ENCODE measurements at places on chromosomes 6 and 20. TPM values are rescaled to one million over a fixed set of nuclear protein-coding genes. Genes with fewer than 3 reads are reported as not detected.
A peak's percentile ranks its signal among the peaks of the same experiment; 100 is the strongest.

DNA sequence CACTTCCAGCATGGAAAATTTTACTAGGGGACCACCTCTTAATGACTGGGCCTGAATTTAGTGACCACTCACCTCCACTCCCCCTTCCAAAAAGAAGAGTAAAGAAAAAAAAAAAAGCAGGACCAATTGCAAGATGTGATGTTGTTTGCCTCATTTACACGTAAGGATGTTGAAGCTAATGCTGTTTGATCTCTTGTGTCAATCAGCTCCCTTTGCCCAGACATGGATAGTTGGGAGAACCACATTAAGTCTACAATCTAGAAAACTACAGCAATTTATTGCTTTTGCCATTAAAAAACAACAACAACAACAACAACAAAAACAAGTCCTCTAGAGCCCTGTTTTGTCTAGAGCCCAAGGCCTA, 11.0 kb upstream of the DSTN start:
- DNase-seq = no peak

DNA sequence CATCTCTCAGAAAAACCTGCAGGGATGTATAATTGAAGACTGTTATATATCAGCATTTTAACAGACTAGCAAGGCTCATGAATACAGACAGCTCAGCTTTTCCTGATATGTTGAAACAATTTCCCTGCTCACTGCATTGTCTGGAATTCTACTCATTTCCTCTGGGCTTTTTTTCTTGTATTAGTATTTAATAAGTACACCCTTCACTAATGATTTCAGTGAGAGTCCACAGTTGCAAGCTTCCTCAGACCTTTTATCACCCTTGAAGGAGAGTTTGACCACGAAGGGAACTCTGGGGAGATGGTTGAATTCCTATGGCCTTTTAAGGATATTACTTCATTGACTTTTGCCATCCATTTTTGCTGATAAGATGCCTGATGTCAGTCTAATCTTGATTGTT, 248.7 kb downstream of the ADGB start:
- no peak for DNase-seq

DNA sequence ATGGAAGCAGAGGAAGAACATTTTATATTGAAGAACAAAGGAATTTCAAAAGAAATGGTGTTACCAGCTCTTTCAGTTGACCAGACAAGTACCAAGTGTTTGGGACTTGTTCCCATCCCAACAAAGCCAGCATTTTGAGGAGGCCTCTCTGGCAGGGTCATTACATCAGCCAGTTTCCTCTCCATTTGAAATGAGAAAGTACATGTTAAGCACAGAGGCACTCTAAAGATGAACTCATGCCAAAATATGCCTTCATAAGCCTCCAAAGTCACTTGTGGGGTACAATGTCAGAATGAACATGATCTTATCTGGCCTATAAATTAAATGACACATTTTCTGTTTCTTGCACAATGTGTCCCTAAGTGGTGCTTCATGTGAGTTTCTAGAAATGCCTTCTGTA, 223.9 kb downstream of the PRL start:
- no peak for DNase-seq

DNA sequence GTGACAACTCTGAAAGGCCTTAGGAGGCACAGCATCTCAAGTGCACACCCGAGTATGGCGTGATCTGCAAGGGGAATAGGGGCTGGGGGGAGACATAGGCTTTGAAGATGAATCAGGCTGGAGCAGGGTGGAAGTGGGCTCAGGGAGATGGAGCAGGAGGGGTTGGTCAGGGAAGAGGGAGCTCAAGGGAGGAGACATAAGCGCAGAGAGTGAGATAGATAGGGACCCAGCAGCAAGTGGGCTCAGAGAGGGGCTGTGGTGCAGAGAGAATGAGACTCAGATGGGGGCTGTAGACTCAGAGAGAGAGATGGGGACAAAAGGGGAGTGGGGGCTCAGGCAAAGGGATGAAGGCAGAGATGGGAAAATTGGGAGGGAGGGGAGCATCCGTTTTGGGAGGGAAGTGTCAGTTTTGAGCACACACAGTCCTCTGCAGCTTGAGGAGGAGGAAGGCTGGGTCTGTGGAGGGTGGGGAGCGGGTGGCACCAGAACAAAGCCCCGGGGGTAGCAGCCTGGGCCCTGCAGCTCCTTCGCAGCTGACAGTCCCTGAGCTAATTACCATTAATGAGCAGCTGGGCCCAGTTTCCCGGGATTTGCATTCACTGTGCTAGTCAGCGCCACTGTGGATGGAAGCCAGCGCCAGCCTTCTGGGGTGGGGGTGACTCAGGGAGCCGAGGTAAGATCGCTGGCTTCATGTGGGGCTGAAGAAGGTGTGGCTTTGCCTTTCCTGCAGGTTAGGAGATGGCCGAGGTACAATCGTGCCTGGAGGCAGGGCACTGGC, 18.7 kb downstream of the SRXN1 start:
- no peak for DNase-seq

GRCh38 chr20:50634191-50634590, 57.2 kb downstream of the RIPOR3 start:
- no peak for DNase-seq

DNA sequence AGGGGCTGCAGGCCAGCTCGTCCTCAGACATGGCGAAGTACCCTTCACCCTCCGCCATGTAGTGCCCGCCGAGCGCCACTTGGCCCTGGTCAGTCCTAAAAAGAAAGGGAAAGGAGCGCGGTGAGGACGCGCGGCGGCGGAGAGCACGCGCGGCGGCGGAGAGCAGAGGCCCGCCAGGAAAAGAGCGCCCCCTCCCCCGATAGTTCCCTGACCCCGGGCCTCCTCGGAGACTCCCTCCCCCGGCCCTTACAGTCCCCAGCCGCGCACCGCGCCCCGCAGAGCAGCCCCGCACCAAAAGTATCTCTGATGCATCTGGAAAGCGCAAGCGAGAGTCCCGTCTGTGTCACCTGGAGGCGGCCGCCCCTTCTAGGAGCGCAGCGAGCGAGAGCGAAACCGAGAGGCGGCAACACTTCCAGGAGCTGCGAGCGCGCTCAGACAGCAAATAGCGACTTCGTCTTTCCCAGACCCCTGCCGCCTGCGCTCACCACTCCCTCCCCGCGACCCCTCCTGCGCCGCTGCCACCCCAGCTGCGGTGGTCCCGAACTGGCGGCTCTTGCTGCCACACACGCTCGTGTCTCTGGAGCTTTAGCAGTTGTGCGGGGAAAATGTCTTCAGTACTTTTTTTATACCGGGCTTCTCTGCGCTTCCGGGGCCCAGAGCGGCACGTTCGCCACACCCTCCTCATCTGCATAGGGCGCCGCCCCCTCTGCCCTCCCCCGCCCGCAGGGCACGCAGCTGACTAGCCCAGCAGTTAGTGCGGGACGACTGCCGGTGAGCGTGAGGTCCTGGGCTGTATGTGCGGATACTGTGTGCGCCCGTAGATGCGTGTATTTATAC, at the start of gene TENT5A:
TENT5A (minus strand) TSS at position 598 of the 837 bp plus-strand sequence; CDS start at position 58, 540 bp downstream.
- peak; percentile 89 for DNase-seq

DNA sequence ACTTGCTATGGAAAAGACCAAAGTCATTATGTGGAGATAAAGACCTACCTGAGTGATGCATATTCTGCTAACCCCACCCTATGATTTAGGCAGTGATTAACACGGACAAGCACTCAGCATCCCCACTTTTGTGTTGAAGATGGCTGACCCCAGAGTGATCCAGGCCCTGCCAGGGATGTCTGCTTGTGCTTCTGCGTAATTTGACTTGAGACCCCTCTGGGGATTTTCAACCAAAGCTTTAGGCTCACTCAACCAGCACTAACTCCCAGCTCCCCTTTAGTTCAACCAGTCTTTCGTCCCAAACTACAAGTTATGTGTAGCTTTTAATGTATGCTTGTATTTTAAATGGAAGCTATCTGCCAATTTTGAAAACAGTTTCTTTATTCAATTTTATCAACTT, 538.0 kb upstream of the ID4 start:
- no peak for DNase-seq

DNA sequence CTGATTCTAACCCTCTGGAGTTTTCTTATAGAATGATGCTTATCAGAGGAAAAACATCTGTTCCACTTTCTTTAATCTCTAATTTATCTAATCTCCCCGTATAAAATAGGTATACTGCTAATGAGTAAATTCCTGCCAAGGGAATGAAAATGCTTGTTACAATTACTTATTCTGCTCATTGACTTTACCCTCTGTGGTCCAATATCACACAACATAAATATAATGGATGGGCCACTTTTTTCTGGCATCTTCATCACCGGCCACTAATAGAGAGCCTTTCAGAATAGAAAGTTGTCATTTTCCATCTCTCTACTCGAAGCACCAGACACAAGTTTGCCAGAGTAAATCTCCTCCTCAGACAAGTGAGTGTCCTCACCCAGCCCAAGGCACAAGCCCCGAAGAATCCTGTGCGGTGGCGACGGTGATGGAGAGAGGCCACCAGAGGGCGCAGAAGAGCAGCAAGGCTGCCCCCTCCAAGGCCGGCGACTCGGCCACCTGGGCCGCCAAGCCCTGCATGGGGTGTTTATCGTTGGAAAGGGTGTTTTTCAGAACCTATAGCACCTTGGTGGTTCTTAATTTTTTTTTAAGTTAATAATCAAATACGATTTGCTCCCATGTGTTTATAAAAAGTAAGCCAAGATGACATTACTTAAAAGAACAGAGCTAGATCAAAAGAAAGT, 212.9 kb upstream of the ARID1B start:
- DNase-seq = peak; percentile 36

- DNase-seq = no peak
Measured at GRCh38 chr20:54093423-54094267, 23.3 kb upstream of the BCAS1 start.

GRCh38 chr20:43835944-43836508, 78.6 kb upstream of the TOX2 start:
- no peak for DNase-seq

- no peak for DNase-seq
Measured at GRCh38 chr6:32224696-32225095, 829 bp upstream of the NOTCH4 start.

DNA sequence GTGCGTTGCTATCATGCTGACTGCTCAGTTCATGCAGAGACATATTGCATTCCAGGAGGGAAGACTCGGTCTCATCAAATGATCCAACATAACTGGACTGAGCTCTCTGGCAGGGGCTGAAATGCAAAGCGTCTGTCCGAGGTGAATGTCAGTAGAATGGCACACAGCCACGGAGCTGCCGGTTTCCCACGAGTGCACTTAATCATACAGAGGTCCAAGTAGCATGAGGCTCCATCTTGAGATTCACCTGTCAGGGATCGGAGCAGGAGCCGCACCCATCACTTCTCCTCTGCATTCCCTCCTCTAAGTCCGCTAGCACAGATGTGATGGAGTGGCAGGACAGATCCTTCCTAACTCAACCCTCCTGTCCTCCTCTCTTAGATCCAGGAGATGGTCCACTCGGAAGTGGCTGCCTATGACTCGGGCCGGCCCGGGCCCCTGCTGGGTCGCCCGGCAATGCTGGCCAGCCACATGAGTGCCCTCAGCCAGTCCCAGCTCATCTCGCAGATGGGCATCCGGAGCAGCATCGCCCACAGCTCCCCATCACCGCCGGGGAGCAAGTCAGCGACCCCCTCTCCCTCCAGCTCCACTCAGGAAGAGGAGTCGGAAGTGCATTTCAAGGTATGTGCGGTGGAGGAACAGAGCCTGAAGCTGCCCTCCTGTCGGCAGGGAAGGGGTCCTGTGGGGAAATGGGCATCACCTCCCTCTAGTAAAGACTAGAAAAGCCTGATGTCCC, 135.9 kb downstream of the JPH2 start:
- no peak for DNase-seq

- DNase-seq = no peak
Measured at GRCh38 chr6:7341989-7342742, 29.2 kb upstream of the SSR1 start.

- no peak for DNase-seq
Measured at GRCh38 chr6:125943528-125944433, 12.8 kb upstream of the HINT3 start.

DNA sequence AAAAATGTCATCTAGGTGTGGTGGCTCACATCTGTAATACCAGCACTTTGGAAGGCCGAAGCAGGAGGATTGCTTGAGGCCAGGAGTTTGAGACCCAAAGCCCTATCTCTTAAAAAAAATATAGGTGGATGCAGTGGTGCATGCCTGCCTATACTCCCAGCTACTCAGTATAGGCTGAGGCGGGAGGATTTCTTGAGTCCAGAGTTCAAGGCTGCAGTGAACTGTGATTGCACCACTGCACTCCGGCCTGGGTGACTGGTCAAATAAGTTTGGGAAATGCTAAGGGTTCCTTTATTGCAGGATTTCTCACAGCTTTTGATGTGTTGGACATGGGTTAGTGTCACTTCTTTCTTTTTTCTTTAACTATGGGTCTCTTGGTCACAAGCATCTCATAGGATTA, 261.3 kb downstream of the PLCB1 start:
- DNase-seq = no peak

DNA sequence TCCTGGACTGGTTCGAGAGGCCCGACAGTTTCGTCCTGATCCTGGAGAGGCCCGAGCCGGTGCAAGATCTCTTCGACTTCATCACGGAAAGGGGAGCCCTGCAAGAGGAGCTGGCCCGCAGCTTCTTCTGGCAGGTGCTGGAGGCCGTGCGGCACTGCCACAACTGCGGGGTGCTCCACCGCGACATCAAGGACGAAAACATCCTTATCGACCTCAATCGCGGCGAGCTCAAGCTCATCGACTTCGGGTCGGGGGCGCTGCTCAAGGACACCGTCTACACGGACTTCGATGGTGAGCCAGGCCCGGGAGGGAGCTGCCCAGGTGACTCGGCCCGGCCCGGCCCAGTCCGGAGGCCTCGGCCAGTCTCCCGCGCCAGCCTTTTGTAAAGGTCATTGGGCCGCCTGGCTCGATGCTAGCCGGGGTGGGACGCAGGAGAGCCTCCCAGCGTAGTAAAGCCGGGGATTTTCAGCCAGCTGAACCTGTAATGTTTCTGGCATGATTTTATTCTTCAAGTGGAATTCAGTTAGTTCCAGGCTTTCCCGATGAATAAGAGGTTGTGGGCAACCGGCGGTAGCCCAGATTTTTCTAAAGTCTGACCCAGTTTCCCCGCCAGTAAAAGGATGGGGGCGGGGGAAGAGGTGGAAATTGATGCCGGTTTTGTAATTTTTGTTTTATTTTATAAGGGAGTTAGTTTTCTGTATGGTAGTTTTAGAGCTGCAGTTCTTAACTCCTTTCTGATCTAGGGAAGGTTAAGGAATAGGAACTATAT, 1.4 kb downstream of the PIM1 start:
- peak; percentile 47 for DNase-seq

BMP2 gene
- total RNA-seq = 11.8 TPM

CALHM6 gene
- total RNA-seq = 0.66 TPM

CLIC5 gene
- total RNA-seq = not detected

RGS17 gene
- total RNA-seq = 4.1 TPM

MICB gene
- total RNA-seq = 5.3 TPM

MLN gene
- not detected for total RNA-seq

TREML2 gene
- total RNA-seq = under 0.01 TPM

OR2H1 gene
- not detected for total RNA-seq

KCNB1 gene
- total RNA-seq = 0.17 TPM

LRRC73 gene
- 0.83 TPM for total RNA-seq
